ENCODE measurements at places on chromosomes 11 and 22. TPM values are rescaled to one million over a fixed set of nuclear protein-coding genes. Genes with fewer than 3 reads are reported as not detected.

DNA sequence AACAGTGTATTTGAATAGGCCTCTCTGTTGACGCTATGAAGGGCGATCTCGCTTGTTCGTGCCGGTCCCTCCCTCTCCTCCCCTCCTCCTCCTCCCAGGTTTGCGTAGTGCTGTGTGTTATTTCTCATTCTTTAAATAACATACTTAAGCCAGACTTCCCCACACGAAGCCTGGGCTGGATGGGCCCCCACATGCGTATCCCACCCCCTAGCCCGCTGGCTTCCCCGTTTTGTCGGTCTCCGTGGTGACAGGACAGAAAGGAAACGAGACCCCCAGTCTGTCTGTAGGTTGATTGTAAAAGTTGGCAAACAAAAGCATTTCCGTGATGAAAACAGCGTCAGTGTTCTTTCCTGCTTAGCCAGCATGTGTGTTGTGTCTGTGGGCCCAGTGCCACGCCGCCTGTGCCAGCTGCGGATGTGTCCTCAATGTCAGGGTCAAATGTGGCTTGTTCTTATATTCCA is 27.3 kb downstream of the FAM118A start:
- DNase-seq = no peak

AIFM3 gene
- 0.15 TPM for total RNA-seq

DNA sequence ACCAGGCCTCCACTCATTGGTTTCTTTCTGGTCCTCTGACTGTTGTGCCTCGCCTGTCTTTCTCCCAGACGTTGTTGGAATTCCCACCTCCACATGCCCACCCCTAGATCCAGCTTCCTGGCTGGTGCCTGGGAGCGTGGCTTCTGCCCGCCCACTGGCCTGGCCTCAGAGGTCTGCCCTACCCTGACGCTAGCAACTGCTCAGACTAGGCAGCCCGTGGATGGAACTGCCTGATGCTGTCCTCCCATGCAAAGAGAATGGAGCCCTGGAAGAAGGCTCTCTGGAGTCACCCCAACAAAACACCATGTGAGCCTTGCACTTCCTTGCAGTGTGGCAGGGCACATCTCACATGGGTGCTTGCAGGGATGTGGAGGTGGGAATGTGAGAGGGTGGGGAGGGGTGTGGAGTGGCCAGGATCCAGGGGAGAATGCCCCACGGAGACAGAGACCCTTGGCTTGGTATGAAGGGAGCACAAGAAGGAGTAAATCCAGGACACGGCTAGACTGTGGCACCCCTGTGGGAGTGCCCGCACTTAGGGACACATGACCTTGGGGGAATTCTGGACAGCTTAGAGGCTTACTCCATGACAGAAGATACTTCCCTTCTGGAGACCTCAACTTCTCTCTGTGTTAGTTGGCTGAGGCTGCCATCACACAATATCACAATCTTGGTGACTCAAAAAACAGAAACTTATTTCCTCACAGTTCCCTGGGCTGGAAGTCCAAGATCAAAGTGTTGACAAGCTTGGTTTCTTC is 22.5 kb upstream of the ADA2 start:
- no peak for DNase-seq

AASDHPPT gene
- 26.7 TPM for total RNA-seq

BRD1 gene
- 40.3 TPM for total RNA-seq

DNA sequence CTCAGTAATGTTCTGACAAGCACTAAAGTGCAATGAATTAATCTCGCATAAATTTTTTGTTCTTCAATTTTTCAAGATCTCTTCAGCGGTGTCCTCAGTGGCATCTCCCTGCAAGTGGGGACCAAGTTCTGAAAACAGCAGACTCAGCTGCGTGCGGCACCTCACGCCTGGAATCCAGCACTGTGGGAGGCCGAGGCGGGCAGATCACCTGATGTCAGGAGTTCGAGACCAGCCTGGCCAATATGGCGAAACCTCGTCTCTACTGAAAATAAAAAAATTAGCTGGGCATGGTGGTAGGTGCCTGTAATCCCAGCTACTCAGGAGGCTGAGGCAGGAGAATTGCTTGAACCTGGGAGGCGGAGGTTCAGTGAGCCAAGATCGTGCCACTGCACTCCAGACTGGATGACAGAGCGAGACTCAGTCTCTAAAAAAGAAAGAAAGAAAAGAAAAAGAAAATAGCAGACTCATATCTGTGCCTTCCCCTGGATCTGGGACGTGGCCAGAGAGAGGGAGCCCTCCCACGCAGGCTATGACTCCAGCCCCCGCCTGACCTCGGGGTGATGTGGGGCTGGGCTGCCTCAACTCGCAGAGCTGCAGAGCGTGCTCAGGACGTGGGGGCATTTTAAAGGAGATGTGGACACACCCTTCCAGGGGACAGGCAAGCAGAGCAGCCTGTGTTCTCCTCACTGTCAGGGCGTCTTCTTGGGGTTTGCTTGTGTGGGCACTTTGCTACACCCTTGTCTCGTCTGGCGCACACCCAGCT is 346.6 kb downstream of the BRD1 start:
- DNase-seq = no peak

GRCh38 chr11:120181376-120181975 is 29.4 kb upstream of the OAF start:
- no peak for DNase-seq

DERL3 gene
- 1.3 TPM for total RNA-seq

- DNase-seq = no peak
These were observed 350.8 kb downstream of the BRD1 start for GRCh38 chr22:49476800-49477400.

DNA sequence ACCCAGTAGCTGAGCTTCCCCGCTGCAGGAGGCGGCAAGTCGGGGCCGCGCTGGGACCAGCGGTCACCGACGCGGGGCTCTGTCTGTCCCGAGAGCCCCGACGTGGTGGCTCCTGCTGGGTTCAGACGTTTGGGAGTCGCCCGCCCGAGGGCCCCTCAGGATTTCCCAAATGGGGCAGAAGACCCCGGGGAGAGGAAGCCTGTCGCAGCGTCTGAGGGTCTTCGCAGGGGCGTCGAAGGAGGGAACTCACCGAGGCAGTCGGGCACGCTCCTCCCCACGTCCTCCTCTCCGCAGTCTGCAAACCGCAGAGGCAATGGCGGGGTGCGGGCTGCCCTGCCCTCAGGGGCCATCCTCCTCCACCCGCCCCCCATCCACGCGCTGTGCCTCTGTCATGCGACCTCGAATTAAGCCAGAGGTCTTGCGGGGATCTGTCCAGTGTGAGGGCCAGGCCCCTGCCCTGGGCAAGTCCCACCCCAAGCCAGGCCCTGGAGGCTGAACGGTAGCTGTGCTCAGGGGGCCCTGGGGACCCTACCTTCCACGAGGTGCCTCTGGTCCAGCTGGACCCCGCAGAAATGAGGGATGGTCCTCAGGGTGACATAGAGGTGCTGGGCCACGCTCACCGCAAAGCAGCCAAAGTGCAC is 12.5 kb downstream of the IL17REL start:
- no peak for DNase-seq

DNA sequence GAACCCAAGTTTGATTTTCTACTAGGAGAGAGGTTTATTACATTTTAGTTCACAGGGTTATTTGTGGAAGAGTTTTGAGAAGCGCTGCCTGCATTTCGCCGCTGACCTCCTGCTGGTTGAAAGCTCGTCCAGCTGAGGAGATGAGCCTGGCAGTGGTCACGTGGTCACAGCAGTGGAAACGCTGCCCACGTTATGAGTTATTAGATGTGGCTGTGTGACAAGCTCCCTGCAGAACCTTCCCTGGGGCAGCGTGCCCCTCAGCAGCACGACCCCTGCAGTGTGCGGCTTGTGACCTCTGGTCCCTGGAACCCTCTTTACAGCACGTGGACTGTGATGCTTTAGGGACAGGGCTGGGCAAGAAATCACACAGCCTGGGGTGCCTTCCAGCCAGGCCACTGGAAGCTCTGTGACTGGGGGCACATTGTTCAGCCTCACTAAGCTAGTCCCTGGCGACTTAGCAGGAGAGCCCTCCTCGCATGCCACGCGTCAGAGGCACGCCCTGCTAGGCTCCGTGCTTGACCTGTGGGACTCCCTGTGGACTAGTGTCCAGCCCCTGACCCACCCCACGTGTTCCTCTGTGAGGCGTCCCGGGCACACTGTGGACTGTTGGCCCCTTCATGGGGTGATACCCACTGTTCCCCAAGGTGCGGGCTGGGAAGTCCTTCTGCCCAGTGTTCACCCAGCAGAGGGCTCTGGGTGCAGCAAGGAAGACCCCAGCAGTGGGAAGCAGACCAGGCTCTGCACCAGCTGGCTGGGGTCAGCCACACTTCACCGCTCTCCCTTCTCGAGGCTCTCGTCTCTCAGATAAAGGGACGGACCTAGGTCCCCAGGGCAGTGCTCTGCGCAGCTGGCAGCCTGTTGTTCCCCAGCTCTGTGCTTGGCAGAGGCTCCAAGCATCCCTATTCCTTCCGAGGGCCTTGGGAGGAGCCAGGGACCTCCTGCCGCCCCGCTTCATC is 349.5 kb downstream of the TBC1D22A start:
- DNase-seq = no peak

Measured in endothelial cell (in vitro differentiated cells).